ENCODE measurements at places on chromosomes 4 and X.

- no peak for DNase-seq
These were observed 134.0 kb downstream of the MID1 start for GRCh38 chrX:10486373-10486772.

DNA sequence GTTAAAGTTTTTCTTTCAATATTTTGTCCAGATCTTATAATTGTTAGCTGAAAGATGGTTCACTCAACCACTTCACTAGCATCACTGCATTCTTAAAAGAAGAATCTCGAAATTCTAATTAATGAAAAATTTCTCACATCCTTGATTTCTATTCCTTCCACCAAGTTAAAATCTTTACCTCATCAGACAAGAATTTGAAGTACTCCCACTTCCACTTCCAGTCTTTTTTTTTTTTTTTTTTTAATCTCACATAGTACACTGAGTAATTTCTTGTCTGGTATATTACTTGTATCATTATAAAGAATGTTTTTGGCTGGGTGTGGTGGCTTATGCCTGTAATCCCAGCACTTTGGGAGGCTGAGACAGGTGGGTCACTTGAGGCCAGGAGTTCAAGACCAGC lies 73.2 kb downstream of the FBXW7 start:
- no peak for DNase-seq

GRCh38 chr4:81030981-81031791 lies 678 bp downstream of the BMP3 start:
- peak; percentile 37 for DNase-seq

DNA sequence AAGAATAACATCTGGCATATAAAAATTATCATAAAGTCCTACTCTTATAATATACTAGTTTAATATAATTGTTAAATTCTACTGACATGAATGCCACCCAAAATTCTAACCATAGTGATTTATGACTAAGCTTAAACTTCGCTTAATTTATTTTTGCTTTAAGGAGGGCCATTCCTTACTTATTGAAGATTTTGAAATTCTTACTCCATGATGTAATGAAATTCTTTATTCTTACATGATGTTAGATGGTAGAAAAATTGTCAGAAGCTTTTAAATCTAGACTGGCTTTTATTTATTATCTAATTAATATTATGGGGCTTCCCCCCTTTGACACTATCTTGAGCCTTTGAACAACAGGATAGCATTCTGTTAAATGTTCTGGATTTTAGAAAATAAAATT lies 19.5 kb upstream of the SUPT20HL2 start:
- no peak for DNase-seq

DNA sequence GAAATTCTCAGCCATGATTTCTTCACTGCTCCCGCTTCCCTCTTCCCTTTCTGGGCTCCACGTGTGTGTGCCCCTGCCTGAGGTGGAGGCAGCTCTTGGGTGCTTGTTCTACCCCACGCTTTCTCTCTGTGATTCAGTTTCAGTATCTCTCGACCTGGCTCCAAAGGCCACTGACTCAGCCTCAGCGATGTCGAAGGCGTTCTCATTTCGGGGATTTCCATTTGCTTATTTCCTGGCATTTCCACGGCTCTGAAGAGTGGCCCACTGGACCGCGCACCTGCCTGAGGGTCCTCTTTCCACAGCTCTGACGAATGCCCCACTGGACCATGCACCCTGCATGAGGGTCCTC lies 52.4 kb downstream of the GAK start:
- no peak for DNase-seq

GRCh38 chr4:108263057-108263456 lies 94.3 kb upstream of the LEF1 start:
- no peak for DNase-seq

GRCh38 chr4:42656679-42656943 lies 294 bp downstream of the ATP8A1 start:
- DNase-seq = no peak

GRCh38 chr4:78569306-78569821 lies 17.8 kb downstream of the ANXA3 start:
- peak; percentile 58 for DNase-seq

DNA sequence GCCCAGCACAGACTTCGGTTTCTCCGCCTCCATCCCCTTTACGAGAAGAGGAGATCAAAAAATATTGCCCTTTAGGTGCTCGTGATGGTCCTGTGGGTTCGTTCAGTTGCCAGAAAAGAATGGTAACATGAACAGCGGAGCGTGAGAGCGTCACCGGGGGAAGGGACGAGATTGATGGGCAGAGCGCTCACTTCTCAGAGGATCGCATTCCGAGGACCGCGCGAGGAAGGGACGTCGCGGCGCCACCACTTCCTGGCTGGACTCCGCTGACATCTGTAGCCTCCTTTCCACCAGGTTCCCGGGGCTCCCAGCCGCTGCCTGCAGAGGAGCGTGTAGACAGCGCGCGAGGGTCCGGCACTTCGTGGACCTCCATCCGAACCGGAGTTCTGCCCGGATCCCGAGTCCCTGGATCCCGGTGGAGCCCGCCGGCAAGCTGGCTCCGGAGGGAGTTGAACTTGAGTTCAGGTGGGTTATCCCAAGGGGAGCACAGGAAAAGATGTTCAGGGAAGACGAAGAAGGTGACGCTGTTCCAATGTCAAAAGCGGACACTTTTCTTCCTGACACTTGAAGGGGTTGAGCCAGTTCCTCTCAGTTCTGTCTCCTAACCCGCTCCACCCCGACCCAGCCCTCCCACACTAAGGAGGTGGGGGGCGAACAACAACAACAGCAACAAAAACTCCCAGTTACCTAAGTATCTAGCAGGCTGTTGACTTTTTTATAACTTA lies 484 bp downstream of the GALNTL6 start:
- DNase-seq = peak; percentile 5

DNA sequence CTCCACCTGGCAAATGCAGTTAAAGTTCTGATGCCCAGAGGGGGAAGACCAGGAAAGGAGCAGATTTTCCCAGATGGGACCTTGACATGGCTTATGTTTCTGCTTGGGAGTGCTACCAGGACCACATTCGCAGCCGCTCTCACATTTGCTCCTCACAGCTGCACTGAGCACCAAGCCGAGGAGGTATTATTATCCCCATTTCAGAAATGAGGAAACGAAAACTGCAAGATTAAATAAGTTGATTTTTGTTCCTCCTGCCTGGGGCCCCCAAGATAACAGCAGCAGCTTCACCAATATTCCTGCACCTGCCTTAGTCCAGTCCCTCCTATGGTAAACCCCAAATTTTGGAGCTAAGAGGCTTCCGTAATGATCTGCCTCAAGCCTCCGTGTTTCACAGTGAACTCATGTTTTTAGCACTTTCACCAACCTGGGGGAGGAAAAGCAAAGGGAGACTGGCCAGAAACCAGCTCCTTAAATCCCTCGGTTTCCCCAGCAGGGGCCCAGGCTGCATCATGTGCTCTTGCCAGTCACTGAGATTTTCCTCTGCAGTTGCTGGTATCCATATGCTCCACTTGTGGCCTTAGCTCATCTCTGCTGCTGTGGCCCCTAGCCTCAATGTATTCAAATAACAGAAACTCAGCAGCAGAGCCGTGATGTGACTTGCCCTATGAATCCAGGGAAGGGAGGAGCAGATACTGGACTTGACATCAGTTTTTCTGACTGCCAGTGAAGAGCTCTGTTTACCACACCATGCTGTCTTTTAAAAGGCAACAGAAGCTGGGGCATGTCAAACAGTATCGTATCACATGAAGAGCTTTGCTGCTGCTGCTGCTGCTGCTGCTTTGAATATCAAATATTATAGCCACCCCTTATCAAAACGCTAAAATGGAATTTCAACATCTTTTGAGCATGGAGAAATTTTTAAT lies 95.5 kb upstream of the KLHL13 start:
- DNase-seq = no peak

DNA sequence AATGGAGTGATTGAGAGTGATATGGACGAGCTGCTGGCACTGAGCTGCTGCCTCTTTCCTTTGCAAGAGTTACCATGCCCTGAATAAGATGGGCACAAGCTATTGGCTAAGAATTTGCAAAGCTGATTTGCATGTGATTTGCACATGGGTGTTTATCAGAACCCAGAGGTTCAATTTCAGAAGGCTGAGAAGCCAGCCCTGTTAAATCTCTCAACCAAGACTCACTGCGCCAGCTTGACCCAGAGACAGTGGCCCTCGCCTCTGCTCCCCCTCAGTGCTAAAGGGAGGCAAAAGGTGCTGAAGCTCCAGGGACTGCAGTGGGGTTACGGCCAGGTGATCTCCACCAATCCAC lies 701 bp downstream of the ARHGAP4 start:
- DNase-seq = no peak

GRCh38 chr4:120761070-120761469 lies 161.5 kb downstream of the PRDM5 start:
- DNase-seq = no peak

DNA sequence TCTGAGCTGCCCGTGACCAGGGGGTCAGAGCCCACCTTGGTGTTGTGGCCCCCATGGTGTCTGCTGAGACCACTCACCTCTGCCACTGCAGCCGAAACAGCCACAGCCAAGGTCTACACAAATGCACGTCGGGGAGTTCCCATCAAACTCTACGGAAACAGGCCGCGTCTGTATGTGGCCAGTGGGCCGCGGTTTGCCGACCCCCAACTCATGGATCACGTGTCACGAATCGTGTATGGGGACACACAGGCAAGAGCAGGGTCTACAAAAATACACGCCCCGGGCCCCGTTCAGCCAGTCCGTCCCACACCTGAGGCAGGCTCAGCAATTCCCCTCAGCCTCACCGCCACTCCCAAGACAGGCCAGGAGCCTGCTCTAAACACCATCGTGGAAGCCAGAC lies 53.8 kb downstream of the FAM53A start:
- no peak for DNase-seq

GRCh38 chr4:30754021-30754420 lies 33.9 kb downstream of the PCDH7 start:
- no peak for DNase-seq

DNA sequence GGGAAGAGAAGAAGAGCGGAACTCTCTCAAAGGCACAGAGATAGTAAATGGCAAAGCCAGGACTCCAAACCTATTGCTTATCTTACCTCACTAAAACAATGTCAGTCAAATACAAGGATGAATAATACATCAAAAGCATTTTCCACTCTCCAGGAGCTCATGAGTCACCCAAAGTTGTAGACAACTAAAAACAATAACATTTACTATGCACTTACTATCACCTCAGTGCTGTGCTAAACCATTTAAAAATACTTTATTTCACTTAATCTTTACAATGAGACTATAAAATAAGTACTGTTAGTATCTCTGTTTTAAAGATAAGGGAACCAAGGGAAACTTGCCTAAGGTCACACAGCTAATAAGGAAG lies 163.2 kb upstream of the SPANXC start:
- no peak for DNase-seq

DNA sequence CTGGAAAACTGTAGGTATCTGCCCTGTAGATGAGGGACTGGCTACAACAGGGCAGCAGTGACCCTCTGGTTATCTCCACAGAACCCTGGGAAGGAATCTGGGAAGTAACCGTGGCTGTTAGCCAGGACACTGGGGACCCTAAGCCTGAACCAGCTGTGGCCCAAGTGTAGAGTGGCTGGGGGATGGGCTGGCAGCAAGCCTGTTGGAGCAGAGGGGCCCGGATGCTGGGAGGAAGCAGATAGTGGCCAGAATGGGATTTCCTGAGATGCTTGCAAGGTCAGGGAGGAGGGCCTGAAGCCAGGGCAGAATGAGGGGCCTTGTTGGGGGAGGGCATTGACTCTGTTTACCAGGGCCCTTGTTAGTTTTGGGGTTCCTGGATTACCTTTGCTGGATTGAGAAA lies 161.0 kb upstream of the EOLA2 start:
- no peak for DNase-seq

GRCh38 chr4:109390115-109390768 lies 43.4 kb upstream of the SEC24B start:
- no peak for DNase-seq

GRCh38 chrX:360496-361150 lies 26.1 kb downstream of the PPP2R3B start:
- no peak for DNase-seq

GRCh38 chr4:14568351-14568750 lies 433.9 kb upstream of the CPEB2 start:
- no peak for DNase-seq

DNA sequence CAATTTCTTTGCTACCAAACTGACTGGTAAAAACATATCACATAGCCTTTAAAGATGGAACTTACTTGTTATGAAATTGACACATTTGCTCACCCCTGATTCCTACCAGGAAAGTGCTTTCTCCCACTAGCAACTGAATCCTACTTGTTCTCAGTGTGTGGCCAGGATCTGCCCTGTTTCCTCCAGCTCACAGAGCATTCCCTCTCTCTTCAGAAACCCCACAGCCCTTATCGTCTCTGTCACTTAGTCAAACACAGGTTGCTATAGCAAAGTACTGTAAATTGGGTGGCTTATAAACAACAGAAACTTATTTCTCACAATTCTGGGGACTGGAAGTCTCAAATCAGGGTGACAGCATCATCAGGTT lies 265.2 kb upstream of the BOD1L1 start:
- DNase-seq = no peak

DNA sequence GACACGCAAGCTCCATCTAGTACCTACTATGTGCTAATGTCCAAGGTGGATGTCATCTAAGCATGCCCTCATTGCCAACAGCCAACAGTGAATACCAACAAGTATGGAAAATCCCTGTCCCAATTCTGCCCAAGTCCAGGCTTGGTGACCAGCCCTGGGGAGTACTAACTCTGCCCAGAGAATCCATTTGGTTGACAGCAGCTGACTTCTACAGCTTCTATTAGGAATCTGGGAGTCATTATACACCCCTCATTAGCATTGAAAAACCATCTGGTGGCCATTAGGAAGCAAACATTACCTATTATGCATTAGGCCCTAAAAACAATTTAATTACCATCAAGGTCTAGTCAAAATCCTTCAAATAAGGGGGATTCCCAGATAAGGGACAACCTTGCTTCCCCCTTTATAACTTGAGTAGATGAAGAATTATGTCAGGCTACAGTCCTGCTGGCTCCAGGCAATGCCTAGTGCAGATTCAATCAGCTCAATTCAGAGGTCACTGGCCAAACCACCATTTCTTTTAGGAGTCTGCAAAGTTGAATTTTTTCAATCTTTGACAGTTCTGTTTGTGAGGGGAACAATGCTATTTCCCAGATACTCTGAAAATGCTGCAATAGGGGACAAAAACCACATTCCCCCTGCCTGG lies 228.0 kb upstream of the LDB2 start:
- no peak for DNase-seq

- DNase-seq = no peak
These were observed 40.8 kb downstream of the HCCS start for GRCh38 chrX:11151799-11152559.

All from small intestine (tissue), 16 donors.